NCI-H524 (cell line): ENCODE measurements at places on chromosomes 5 and 9.

- DNase-seq = no peak
These were observed 45.8 kb upstream of the GRAMD2B start for GRCh38 chr5:126377424-126377823.

- DNase-seq = no peak
These were observed 2.4 kb upstream of the RXRA start for GRCh38 chr9:134323741-134324358.

DNA sequence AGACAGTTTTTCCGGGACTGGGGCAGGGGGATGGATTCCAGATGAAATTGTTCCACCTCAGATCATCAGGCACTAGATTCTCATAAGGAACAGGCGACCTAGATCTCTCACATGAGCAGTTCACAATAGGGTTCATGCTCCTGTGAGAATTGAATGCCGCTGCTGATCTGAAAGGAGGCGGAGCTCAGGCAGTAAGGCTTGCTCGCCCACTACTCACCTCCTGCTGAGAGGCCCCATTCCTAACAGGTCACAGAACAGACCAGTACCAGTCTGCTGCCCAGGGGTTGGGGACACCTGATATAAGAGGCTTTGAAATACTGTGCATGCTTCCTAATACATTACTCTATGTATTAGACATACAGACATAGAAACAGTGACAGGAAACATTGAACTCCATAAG lies 41.1 kb downstream of the PTPRD start:
- no peak for DNase-seq

DNA sequence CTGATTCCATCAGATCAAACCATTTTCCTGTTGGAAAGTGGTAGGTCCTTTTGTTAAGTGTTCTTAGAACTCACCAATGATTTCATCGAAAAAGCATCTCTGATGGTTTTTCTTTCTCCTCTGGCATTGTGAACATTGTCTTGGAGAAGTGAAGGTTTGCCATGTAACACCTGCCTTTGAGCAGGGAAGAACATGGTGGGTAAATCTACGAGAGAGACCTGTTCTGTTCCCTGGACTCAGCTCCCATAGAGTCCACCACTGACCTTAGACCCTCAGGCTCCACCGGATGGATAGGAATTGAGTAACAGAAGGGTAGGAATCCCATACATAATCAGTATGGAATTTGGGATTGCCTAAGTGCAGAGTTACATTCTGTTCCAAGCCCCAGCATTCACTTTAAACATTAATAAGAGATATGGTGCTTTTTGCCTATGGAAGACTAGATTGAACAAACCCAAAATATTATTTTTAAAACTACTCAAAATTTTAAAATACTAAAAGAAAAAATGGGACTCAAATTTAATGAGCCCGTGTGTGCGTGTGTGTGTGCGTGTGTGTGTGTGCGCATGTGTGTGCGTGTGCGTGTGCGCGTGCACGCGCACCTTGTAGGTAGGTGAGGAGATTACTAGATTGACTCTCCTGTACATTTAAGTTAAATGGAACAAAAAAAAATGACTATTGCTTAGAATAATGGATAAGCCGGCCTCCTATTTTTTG lies 92.0 kb downstream of the C9orf152 start:
- DNase-seq = no peak

GRCh38 chr5:173098787-173099186 lies 42.6 kb downstream of the CREBRF start:
- DNase-seq = no peak

DNA sequence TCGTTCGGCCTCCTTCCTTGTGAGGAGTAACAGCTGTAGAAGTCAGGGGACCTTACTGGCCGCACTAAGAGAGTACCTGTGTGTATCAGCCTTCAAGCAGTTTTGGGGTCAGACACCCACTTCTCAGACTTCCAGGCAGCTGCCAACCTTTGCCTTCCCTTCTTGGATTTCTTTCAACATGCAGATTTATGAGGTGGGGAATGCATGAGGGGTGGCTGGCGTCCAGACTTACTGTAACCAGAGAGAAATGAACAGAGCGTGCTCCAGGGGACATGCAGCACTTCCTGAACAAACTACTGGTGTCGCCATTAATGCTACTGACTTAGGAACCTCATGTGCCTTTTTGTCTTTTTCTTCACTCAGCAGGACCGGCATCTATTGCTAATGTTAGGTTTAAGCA lies 46.7 kb downstream of the INSYN2B start:
- DNase-seq = no peak

GRCh38 chr9:98158071-98158831 lies 34.2 kb downstream of the CORO2A start:
- DNase-seq = no peak

DNA sequence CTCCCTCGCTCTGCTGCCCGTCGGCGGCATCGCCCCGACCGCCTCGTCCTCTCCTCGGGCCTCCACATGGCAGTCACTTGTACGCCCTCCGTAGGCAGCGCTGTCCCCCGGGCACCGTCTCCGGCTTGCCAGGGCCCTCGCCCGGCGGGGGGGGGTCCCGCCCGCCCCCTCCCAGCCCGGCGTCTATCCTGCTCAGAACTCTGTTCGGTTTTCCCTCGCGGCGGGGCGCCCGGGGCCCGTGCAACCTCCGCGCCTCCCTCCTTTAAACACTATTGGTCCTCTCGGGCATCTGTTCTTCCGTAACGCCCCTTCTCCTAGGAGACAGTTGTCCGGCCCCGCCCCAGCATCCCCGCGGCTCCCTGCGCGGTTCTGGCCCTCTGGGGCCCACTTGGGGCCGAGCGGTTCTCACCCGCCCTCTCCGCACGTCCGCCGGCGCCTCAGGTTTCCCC lies 831 bp downstream of the ODF2 start:
- DNase-seq = peak; percentile 77

DNA sequence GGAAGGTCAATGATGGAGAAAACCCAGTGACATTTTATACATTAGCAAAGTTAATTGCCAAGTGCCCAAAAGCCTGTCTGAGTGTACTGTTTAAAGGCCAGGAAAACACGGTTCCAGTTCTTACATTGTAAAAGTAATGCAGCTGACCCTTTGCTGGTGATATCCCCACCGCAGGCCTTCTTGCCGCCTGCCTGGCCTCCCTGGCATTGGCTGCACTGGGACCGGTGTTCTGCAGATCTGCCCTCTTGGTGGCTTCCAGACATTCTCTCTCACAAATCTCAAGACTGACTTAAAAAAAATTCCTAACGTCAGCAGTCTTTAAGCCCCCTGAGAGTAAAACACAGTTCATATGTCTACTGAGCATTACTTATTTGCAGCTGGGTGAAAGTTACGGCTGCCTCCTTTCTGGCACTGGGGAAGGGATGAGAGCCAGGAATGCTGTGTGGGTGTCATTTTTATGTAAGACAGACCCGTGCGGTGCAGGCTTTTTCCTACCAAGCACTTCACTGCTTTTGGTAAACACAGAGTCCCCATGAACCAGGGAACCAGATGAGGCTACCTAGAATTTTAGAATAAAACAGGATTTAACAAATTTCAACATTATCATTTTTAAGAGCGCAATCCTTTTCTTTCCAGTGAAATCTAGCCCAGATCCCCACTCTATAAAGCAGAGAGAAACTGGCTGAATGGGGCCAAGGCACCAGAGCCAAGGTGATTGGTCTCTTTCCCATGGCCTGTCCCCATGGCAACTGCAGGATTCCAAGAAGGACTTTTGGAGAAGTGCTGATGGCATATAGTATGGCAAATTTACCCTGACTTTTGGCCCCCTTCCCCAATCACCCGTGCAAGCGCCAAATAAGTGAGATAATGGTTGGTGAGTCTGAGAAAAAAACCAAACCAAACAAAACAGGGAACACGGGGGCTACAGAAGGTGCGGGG lies 80.8 kb downstream of the LMNB1 start:
- DNase-seq = no peak

- no peak for DNase-seq
These were observed 427.7 kb downstream of the SH3GL2 start for GRCh38 chr9:18006591-18006990.

DNA sequence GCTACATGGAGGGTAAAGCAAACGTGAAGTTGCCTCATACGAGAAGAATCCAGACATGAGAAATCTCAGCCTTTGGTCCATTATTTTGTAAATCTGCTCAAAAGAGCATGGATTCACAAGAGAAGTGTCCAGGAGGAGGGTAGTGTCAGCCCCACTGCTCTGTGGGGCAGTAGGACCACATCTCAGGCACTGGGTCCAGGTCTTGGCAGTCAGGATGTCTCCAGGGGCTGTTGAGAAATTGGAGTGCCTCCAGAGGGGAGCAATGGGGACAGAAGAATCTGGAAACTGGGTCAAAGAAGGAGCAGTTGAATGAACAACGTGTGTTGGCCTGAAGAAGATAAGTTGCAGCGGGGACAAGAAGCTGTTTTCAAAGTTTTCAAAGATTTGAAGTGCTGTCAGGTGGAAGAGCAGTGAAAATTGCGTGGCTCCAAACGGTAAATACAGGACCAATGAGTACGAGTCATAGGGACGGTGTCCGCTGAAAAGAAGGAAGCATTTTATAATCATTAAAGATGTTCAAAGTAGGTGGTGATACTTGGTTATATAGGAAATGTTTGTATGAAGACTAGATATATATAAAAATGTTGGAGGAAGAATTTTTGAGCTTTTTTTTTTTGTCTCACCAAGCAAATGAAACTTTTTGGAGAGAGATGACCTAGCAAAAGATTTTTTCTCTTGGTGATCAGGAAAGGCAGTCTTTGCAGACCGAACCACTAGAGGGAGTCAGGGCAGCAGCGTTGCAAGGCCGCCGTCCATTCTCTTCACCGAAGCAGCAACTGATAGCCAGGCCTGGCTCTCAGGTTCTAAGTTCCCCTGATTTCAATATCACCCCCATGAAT lies 57.1 kb upstream of the ZBED3 start:
- DNase-seq = peak; percentile 60

- peak; percentile 77 for DNase-seq
These were observed 4.6 kb upstream of the MYOZ3 start for GRCh38 chr5:150656191-150657132.

- no peak for DNase-seq
These were observed 44.9 kb upstream of the SLC12A2 start for GRCh38 chr5:128038643-128039042.

DNA sequence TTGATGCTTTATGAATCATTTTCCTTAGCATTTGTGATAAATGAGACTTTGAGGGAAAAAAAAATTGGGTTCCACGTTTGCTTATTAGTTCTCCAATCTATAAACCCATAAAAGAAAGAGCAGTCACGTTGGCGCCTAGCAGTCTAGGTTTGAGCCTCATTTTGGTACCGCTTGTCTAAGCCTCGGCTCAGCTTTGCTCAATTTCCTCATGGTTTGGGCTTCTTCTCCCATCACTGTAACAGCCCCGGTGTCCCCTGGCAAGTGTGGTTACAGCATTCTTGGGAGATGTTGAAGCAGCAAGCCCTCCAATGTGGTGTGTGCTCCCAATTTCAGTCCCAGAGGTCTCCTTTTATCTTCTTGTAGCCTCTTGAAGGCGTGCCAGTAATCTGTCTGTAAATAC lies 578.4 kb downstream of the CDK5RAP2 start:
- DNase-seq = no peak

GRCh38 chr9:115847216-115847615 lies 306.4 kb upstream of the PAPPA start:
- DNase-seq = no peak
